ENCODE measurements at places on chromosomes 16 and 17.

GRCh38 chr17:49343273-49343672 is 18.8 kb downstream of the ZNF652 start:
- peak; percentile 58 for DNase-seq

- no peak for DNase-seq
These were observed 196.2 kb upstream of the NLRP1 start for GRCh38 chr17:5780476-5780875.

DNA sequence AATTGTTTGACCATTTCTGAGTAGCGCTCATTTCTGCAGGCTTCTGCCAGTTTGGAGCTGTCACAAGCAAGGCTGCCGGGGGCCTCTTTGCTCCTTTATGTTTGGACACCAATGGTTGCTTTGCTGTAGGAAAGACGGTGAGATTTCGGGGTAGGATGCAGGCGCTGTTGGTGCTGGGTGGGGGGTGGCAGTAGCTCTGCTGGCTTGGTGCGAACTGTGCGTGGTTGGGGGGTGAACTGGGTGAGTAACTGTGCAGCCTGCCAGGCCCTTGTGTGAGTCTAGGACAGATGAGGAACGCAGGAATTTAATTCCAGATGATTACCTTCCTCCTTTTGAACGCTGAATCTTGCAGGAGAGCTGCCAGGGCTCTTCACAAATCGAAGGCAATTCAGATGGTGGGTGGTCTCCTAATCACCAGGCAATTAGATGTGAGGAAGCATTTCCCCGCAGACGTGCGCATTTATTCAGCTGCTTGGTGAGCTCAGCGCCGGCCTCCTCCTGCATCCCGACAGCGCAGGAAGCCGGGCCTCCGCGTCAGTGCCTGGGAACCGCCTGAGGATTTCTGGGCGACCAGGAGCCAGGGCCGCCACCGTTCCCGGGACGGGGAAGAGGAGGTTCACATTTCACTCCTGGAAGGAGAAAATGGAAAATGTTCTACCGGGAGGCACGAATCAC is 154.4 kb downstream of the FOXL1 start:
- DNase-seq, result no peak

GRCh38 chr16:84813141-84813934 is 6.4 kb upstream of the CRISPLD2 start:
- DNase-seq, result no peak

- DNase-seq, result no peak
These were observed 7.3 kb upstream of the GAS7 start for GRCh38 chr17:10205549-10206185.

- DNase-seq, result peak; percentile 24
These were observed 6.2 kb upstream of the ACTG1 start for GRCh38 chr17:81518785-81519283.

- no peak for DNase-seq
These were observed 68.5 kb downstream of the ZDHHC7 start for GRCh38 chr16:84942786-84943185.

GRCh38 chr17:51706093-51706492 is 445.7 kb downstream of the UTP18 start:
- no peak for DNase-seq

DNA sequence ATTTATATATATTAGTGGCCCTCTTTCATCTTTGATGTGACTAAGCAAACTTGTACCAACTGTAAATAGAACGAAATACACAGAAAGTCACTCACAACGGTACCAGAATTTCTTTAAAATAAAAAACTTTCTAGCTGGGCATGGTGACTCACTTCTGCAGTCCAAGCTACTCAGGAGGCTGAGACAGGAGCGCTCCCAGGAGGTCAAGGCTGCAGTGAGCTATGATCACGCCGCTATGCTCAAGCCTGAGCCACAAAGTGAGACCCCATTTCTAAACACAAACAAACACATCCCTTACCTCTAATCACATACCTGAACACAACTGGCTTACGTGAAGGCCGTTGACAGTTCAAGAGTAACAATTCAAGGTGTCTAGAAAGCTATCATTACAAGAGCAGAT is 29.7 kb downstream of the STAT5B start:
- no peak for DNase-seq

GRCh38 chr17:36945959-36946725 is 2.6 kb upstream of the AATF start:
- DNase-seq, result no peak

- no peak for DNase-seq
These were observed 534 bp downstream of the GPATCH8 start for GRCh38 chr17:44502598-44503146.

- no peak for DNase-seq
These were observed 5.4 kb downstream of the FASN start for GRCh38 chr17:82092628-82092994.

- no peak for DNase-seq
These were observed 3.9 kb upstream of the TRIM25 start for GRCh38 chr17:56917559-56918296.

GRCh38 chr17:42709561-42709960 is 27.2 kb downstream of the CNTNAP1 start:
- no peak for DNase-seq

GRCh38 chr16:76749780-76750375 is 441.1 kb upstream of the MON1B start:
- DNase-seq, result no peak

DNA sequence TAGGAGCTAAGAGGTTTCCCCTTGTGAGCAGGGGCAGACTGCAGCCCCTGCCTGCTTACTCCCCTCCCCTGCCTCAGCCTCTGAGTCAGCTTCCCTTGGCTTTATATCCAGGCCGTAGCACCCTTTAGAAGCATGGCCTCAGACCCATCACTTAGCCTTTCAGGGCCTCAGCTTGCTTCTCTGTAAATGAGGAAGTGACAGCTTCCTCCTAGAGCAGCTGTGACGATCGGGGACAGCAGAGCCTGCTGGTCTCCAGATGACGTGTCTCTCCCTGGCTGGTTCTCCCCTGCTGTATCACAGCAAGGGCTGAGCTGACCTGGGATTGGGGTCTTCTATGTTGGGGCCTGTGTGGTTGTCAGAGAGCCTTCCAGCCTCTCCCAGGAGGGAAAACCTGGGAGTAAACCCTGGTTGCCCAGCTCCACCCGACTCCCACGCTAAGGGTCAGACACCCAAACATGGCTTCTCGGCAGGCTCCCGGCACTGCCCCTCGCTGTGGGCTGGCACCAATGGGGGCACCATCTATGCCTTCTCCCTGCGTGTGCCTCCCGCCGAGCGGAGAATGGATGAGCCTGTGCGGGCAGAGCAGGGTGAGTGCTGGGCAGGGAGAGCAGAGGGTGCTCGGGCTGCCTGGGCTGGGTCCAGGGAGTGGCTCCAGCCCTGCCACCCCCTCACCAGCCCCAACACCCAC is 16.3 kb upstream of the MYO15B start:
- DNase-seq, result no peak

- DNase-seq, result no peak
These were observed 60.7 kb downstream of the CLEC16A start for GRCh38 chr16:11004973-11005610.

GRCh38 chr17:16512011-16512410 is 20.0 kb upstream of the LRRC75A start:
- DNase-seq, result no peak
